Suprapubic skin (tissue), 4 donors: ENCODE measurements at places on chromosomes 3 and 15. TPM values are rescaled to one million over a fixed set of nuclear protein-coding genes. Genes with fewer than 3 reads are reported as not detected.

DNA sequence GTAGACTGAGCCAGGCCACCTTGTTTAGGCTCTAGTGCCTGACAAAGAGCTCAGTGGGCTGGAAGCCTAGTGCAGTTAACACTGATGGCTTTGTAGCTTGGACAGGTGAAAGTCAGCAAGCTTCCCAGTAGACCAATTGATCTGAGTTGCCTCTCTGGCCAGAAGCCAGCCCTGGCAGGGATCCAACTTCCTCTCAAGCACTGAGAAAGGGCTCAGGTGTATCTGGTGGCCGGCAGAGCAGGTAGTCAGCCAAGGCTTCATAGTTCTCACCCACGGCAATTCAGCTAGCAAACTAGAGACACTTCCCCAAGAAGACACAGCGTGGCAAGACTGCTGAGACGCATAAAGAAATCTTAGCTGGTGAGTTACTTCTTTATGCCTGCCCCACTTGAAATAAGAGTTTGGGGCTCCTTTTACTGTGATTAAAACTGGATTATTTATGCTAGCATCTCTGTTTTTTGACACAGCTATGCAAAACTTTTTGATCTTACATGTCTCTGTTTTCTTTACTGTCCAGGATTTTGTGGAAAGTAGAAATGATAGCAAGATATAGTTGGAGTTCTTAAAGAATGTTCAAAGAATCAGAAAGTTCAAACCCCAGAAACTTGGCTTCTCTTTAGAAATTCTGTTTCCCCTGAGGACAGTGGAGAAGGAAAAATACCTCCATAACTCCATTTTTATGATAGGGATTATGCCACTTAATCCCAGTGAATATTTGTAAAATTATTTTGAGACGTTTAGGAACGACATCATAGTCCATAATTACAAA, 8.4 kb upstream of the CA12 start:
- DNase-seq: peak; percentile 77

DNA sequence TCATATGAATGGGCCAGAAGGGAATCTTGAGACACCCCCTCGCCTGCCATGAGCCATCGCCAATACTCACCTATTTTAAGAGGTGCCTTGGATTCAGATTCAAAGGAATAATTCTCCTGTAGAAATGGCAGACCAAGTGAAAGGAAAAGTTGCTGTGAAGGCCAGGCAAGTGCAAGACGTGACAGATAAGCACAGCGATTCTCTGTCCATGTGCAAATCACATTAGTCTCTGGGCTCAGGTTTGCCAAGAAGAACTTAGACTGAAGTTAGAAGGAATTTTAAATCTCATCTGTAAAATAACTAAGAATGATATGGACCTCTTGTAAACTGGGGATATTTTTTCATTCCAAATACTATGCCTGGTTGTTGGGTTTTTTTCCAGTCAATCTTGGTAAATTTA, 173.6 kb downstream of the UACA start:
- DNase-seq: no peak

- DNase-seq: no peak
Observed at GRCh38 chr3:114218578-114219185, 18.7 kb downstream of the ZNF80 start.

DNA sequence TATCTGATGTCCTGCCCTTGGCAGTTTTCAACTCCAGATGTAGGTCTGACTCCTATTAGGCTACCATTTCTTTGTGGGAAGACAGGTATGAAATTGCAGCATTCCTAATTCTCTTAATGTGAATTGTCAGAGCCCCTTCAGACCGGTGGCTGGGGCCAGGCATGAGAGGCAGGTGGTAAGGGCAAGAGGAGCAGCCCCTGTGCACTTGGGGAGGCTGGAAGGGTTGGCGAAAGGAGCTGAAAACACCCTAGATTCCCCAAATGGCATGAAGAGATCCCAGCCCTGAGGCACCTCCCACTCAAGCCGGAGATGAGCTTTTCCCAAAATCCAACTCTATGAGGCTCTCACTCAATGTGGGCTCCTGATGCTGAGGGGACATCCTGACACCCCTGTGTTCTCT, 453.2 kb downstream of the NR2F2 start:
- DNase-seq: no peak

The PLS1 gene
- 6.3 TPM for total RNA-seq

DNA sequence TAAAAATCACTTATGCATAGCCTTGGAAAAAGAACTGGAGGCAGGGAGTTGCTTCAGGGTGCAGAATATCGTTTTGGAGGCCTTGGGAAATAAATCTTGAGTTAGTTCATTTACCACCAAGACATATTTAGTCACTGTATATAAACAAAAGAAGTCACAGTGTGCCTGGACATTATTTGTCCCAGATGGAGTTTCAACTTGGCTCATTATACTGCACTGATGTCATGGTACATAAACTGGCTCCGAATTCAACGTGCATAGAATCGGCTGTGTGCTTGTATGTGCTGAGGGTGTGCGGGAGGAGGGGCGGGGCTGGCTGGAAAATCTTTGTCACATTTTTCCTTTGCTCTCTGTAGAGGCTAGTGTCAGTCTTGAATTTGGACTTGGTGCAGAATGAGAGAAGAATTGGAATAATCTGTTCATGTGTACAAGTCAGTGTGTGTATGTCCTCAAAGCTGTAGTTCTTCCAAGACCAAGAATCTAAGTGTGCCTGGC, 86.6 kb downstream of the FNDC3B start:
- DNase-seq: peak; percentile 86

- no peak for DNase-seq
Observed at GRCh38 chr3:123637841-123638240, 53.0 kb upstream of the HACD2 start.

DNA sequence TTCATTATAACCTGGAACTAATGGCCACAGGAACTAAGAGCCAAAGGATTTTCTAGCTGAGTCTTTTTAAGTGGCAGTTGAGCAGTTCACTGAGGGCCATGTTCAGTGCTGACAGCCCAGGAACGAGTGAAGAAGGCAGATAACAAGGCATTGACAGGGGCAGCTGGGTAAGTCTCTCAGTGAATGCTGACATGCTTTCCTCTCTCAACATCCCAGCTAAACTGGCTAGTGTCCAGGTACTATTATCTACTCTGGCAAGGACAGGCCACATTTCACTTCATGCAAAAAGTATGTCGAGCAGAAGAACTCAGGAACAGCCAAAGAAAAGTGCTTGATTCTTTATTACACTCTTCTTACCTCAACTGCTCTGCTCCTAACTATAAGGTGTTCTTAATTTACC, 515.9 kb downstream of the NLGN1 start:
- DNase-seq: no peak
